ENCODE measurements at places on chromosomes 5 and 9.

GRCh38 chr5:13972029-13972428 lies 27.5 kb upstream of the DNAH5 start:
- DNase-seq, result no peak

- DNase-seq, result peak; percentile 46
These were observed 525.6 kb downstream of the PDE4D start for GRCh38 chr5:59367791-59368394.

- no peak for DNase-seq
These were observed 17.2 kb upstream of the WNK2 start for GRCh38 chr9:93166699-93167098.

- no peak for DNase-seq
These were observed 94.9 kb upstream of the NR4A3 start for GRCh38 chr9:99726758-99727157.

DNA sequence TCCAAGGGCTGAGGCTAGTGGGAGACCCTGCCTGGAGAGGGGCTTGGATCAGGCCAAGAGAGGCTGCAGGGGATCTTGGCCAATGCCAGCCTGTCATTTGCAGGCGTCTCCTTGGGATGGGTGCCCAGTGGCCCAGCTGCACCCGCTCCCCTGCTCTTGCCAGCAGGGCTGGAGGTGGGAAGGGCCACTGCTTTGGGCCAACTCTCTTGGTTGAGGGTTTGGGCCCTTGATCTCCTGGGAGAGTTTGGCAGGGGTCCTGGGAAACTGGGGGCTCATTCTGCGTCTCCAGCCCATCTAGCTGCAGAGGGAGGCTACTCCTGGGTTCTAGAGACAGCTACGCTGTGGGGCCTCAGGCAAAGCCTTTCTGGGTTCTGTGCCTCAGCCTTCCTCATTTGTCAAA lies 10.5 kb downstream of the PSD2 start:
- no peak for DNase-seq

GRCh38 chr5:14385019-14385418 lies 196.6 kb upstream of the OTULINL start:
- DNase-seq, result no peak

DNA sequence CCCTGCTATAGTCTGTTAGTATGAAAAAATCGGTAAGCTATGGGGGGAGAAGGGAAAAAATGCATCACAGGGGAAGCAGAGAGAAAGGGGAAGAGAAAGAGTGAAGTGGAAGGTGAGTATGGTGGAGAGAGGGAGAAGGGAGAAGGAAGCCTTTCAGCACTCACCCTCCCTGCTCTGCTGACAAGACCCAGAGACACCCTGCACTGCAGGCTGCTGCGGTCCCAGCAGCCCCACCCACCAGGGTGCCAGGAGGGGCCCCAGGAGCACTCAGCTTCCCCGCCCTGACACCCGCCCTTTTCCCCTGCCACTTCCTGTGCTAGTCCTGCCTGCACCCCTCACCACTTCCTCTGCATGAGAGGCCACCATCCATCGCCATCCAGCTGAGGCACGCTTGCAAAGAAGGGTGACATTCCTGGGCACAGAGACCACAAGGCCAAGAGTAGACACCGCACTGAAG lies 12.7 kb downstream of the STK10 start:
- DNase-seq, result peak; percentile 97

GRCh38 chr5:125149110-125149509 lies 402.7 kb upstream of the ZNF608 start:
- DNase-seq, result no peak

Measured in activated CD4-positive, alpha-beta T cell treated with anti-CD3 and anti-CD28 coated beads, Interleukin-2, Interleukin-6, amounts not matched to agents 100 ng/mL and 50 ng/mL, durations not matched to agents 16 hours and 8 hours (primary cell).